Coronary artery (tissue), 2 donors: ENCODE measurements at places on chromosomes 7 and 10.

DNA sequence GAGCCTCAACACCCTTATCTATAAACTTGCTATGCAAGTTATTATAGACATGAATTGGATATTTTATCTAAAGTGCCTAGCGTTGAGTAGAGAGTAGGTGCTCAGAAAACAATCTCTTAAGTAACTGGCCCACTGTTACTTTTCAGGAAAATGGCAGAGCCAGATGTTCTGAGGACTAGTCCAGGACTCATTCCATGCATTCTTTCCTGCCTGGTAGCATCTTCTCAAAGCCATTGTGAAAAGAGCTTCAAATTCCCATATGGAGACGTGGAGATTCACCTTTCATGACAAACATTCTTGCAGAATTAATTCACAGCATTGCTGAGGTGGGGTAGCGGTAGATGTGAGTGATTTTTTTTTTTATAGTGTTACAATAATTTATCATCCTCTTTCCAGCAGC is 35.9 kb upstream of the ITPRID1 start:
- DNase-seq, result no peak

DNA sequence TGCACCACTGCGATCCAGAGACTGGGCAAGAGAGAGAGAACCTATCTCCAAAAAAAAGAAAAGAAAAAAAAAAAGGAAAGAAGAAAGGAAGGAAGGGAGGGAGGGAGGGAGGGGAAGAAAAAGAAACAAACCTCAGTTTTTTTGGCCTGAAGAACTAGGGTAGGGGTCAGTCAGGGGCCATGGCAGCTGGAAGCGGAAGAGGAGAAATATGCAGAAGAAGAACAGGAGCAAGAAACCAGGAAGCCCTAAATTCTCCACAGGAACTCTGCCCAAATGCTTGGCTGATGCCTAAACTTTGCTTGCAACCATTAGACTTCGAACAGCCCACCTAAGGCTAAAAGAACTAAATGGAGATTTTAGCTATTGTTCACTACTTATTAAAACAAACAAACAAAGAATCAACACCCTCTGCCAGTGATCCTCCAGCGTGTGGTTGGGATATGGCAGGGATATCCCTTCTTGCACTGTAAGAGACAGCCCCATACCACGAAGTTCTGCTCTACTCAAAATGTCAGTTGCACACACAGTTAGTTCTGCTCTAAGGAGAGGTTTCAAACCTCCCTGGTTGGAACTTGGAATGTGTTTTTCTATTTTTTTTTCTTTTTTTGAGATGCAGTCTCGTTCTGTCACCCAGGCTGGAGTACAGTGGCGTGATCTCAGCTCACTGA is 139.5 kb downstream of the FAM107B start:
- DNase-seq, result no peak

- DNase-seq, result no peak
Observed at GRCh38 chr7:106957766-106958165, 86.7 kb upstream of the PRKAR2B start.

GRCh38 chr10:103058034-103058433 is 135.0 kb downstream of the NT5C2 start:
- no peak for DNase-seq

- DNase-seq, result no peak
Observed at GRCh38 chr7:14888962-14889361, 13.6 kb downstream of the DGKB start.

DNA sequence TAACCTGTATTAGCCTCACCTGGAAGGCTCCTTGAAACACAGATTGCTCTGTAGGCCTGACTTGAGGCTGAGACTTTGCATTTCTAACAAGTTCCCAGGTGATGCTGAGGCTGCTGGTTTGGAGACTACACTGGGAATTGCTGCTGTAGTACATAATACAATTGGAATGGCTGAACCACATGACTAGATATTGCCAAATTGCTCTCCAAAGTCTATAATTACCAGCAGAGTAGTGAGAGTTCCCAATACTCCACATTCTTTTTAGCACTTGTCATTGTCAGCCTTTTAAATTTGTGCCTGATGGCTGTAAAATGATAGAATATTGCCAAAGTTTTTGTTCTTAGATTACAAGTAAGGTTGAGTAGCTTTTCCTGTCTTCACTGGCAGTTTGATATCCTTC is 39.9 kb downstream of the PLEKHA8 start:
- no peak for DNase-seq

DNA sequence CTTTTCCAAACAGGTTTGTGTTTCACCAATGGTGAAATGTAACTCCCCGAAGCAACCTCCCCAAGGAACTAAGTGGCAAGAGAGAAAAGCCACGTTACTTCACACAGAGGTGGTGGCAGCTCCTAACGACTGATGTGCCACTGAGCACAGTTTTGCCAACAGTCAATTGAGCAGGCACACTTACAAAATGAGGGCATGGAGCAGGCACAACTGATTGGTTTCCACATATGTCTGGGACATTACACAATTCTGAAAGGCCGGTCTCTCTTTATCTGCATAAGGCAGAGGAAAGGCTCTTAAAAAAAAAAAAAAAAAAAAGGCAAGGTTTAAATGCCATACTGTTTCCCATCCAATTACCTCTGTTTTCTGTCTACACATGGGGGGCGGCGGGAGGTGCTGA is 86.7 kb downstream of the GFRA1 start:
- DNase-seq, result no peak

GRCh38 chr7:92246360-92247101 is 757 bp downstream of the ANKIB1 start:
- DNase-seq, result peak; percentile 73

DNA sequence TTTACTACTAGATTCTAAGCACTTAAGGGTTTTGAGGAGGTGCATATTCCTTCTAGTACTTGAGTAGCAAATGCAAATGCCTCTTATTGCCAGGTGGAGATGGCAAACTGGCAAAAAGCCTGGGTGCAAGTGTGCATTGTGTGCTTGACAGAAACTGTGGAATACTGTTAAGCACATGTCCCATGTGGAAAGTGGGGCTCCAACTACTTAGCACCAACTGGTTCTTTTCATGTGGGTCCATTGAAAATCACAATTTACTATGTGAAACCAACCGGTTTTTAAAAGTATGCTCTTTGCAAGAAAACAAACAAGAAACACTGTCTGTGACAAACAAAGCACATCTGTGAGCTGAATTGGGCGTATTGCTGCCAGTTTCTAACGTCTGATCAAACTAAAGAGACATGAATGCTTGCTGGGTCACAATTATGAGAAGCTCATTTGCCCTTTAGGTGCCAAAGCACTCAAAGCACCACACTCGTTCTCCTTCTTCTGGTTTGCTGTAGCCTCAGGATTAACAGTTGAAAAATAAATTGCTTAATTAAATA is 197.4 kb downstream of the SEMA3E start:
- DNase-seq, result no peak

DNA sequence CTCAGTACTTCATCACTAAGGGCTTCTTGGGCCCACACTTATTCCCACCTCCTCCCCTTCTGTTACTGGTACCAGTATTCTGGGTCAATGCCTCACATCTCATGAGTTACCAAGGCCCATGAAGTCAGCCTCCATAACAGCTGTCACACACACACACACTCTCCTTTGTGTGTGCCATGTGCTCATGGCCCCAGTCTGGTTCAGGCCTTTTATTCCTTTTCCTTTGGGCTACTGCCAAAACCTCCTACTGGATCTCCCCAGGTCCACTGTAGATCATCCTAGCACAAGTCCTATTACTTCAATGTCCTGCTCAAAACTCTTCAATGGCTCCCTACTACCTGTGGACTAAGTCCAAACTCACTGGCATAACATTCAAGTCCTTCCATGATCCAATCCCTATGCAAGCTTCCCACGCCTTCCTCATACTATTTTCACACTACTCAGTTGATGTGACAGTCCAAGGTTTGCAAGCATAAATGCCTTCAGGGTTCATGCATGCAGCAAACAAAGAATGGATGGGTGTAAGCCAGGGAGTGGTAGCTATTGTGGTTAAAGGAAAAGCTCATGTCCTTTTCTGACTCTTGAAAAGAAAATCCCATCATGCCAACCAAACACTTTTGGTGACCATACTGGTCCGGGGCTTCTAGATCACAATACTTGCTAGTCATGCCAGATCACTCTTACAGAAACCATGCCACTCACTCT is 68.1 kb downstream of the CCDC6 start:
- no peak for DNase-seq

GRCh38 chr7:155993420-155994278 is 181.4 kb upstream of the SHH start:
- peak; percentile 62 for DNase-seq
